ENCODE measurements at places on chromosomes 7 and 10.

- no peaks in the 10 kb centered on the region for H3K27me3 ChIP-seq
- peak within 1 kb of the TSS; percentile 66 for H3K27ac ChIP-seq
- 0 out of 2 replicates have a peak, but pooled peaks cover 18% of the 10 kb centered on the region for H3K4me1 ChIP-seq
- peak within 1 kb of the TSS; percentile 74 for H3K4me3 ChIP-seq
- DNase-seq, result peak; percentile 86
Observed at GRCh38 chr10:122461367-122461728, at the start of gene HTRA1. Gene HTRA1 (plus strand): TSS chr10:122461553. CDS start chr10:122461653, 100 bp downstream.

GRCh38 chr10:131169146-131169545, 142.4 kb downstream of the TCERG1L start:
- DNase-seq, result no peak
- H3K27me3 ChIP-seq, result no peaks in the 10 kb centered on the region
- H3K4me3 ChIP-seq, result no peak overlapping the region
- no peak overlapping the region for H3K27ac ChIP-seq
- no peaks in the 10 kb centered on the region for H3K36me3 ChIP-seq
- H3K4me1 ChIP-seq, result no peaks in the 10 kb centered on the region

- H3K27me3 ChIP-seq, result no peaks in the 10 kb centered on the region
- peaks cover 35% of the 10 kb centered on the region for H3K4me1 ChIP-seq
- peak overlapping the region; percentile 59 for H3K27ac ChIP-seq
- H3K36me3 ChIP-seq, result peaks cover 19% of the 10 kb centered on the region
Observed at GRCh38 chr7:5625938-5626337, 155.5 kb downstream of the RNF216 start.

DNA sequence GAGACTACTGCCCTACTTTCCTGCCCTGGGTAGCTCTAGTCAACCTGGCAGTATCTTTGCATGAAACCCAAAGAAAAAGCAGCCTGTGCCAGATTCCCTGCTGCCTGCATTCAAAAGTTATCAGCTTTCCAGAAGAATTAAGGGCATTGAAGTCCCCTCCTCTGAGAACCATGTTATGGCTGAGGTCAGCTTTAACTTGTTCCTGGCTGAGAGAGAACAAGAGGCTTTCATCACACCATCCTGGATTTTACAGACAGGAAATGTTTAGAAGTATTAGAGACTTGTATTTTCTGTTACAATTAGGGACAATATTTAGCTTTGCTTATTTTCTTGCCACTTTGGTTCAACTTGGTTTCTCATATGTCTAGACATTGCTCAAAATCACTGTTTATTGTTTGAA, 238.8 kb downstream of the ARL4A start:
- DNase-seq, result no peak
- H3K36me3 ChIP-seq, result no peaks in the 10 kb centered on the region
- H3K4me1 ChIP-seq, result peaks cover 10% of the 10 kb centered on the region
- H3K27ac ChIP-seq, result no peak overlapping the region
- no peak overlapping the region for H3K4me3 ChIP-seq

DNA sequence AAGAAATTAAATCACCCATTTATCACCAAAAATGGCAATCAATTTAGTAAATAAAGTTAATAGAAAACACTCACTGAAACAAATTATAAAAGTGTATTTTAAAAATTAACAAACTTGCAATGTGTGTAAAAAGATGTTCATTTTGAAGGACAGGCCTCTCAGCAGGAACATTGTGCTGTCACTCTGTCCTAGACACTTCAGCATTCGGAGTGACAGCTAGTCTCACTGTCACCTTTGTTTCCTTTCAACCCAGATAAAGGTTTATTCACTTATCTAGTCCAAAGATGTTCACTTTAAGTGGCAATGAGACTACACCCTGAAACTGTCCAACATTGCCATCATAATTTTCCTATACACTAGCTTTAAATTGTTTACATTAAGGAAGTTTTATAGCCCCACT, 91.9 kb upstream of the PLXDC2 start:
- H3K27me3 ChIP-seq, result no peaks in the 10 kb centered on the region
- H3K27ac ChIP-seq, result no peak overlapping the region
- H3K36me3 ChIP-seq, result no peaks in the 10 kb centered on the region
- H3K4me3 ChIP-seq, result no peak overlapping the region
- DNase-seq, result no peak

DNA sequence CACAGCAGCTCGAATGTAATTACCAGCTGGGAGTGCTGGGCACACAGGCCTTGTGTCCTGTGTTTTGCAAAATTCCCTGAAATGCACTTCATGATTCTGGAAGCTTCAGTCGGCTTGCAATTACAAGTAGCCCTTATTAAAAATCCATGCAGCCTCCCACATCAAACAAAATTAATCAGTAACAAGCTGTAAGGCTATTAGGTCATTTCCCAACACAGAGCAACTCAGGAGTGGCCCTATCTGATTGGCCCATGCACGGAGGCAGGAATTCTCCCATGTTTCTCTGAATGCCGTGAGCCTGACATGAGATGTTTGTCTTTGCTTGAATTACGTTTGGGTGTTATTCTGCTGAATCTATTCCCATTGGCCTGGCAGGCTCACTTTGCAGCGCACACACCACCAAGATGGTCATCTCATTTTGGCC, 36.9 kb downstream of the FOXL3 start:
- no peaks in the 10 kb centered on the region for H3K36me3 ChIP-seq
- H3K4me3 ChIP-seq, result no peak overlapping the region
- H3K27me3 ChIP-seq, result peaks cover 24% of the 10 kb centered on the region
- DNase-seq, result no peak

DNA sequence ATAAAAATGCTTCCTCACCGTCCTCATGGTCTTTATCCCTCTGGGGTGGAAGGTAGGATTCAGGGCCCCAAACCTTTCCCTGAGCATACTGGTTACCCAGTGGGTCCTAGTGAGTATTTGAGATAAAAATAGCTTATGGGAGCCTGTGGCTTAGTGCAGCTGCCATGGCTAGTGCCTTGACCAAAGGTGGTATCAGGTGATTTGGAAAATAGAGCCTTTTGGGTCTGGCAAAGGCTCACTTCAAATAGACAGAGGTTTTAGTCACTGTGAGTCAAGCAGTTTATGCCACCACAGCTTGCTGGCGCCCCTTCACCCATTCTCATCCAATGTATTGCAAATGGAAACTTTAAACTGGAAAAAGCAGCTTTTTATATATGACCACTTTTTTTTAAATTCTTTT, 30.4 kb downstream of the PLAU start:
- DNase-seq, result peak; percentile 64
- no peaks in the 10 kb centered on the region for H3K27me3 ChIP-seq
- H3K4me1 ChIP-seq, result peaks cover 18% of the 10 kb centered on the region
- H3K36me3 ChIP-seq, result no peaks in the 10 kb centered on the region
- H3K27ac ChIP-seq, result no peak overlapping the region
- no peak overlapping the region for H3K4me3 ChIP-seq

- peak overlapping the region; percentile 81 for H3K27ac ChIP-seq
- H3K4me1 ChIP-seq, result peaks cover 74% of the 10 kb centered on the region
- H3K4me3 ChIP-seq, result no peak overlapping the region
- no peaks in the 10 kb centered on the region for H3K27me3 ChIP-seq
- peaks cover 27% of the 10 kb centered on the region for H3K36me3 ChIP-seq
Observed at GRCh38 chr10:103616705-103617601, 123.4 kb downstream of the NEURL1 start.

DNA sequence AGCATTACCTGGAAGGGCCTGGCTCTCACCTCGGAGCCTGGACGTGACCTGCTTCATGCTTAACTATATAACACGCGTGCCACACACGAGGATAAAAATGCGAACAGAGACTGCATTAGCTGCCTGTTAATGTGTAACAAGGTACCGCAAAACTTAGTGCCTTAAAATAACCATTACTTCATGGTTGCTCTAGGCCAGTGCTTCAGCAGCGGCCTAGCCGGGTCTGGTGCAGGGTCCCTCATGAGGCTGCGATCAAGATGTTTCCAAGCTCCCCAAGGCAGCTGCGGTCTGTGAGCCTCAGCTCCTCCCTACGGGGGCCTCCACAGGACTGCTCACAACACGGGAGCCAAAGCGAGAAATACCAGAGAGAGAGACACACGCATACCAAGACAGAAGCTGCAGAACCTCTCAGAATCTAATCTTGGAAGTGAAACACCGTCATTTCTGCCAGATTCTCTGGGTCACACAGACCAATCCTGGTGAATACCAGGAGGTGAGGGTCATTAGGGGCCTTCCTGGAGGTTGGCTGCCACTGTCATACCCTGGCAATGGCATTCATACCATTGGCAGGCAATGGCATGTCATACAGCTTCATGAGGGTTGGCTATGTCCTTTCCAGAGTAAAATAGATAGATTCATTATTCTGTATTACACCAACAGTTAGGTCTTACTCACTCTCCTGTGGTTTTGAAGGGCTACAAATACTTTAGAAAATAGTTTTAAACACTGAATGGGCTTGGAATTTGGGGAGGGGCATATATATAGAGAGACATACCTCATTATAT, 94.5 kb downstream of the HIPK2 start:
- peaks cover 62% of the 10 kb centered on the region for H3K4me1 ChIP-seq
- no peak overlapping the region for H3K4me3 ChIP-seq
- H3K36me3 ChIP-seq, result 0 out of 2 replicates have a peak, but pooled peaks cover 7% of the 10 kb centered on the region
- H3K27me3 ChIP-seq, result no peaks in the 10 kb centered on the region

GRCh38 chr10:108412323-108412722, 1247.8 kb upstream of the SORCS1 start:
- no peaks in the 10 kb centered on the region for H3K27me3 ChIP-seq
- H3K27ac ChIP-seq, result no peak overlapping the region
- DNase-seq, result no peak
- no peak overlapping the region for H3K4me3 ChIP-seq
- no peaks in the 10 kb centered on the region for H3K4me1 ChIP-seq

GRCh38 chr10:9023206-9023605, 968.7 kb downstream of the GATA3 start:
- no peaks in the 10 kb centered on the region for H3K36me3 ChIP-seq
- no peak for DNase-seq
- H3K4me1 ChIP-seq, result no peaks in the 10 kb centered on the region
- H3K4me3 ChIP-seq, result no peak overlapping the region
- H3K27me3 ChIP-seq, result no peaks in the 10 kb centered on the region

GRCh38 chr7:138459413-138460175, 465 bp upstream of the TRIM24 start:
- no peaks in the 10 kb centered on the region for H3K36me3 ChIP-seq
- peaks cover 6% of the 10 kb centered on the region for H3K4me1 ChIP-seq
- no peaks in the 10 kb centered on the region for H3K27me3 ChIP-seq

GRCh38 chr7:157928808-157929425, 592.1 kb downstream of the DNAJB6 start:
- H3K36me3 ChIP-seq, result no peaks in the 10 kb centered on the region
- H3K4me3 ChIP-seq, result no peak overlapping the region
- H3K27me3 ChIP-seq, result no peaks in the 10 kb centered on the region
- no peak overlapping the region for H3K27ac ChIP-seq

GRCh38 chr7:131302876-131303707, 24.6 kb upstream of the MKLN1 start:
- H3K27me3 ChIP-seq, result no peaks in the 10 kb centered on the region
- H3K4me3 ChIP-seq, result no peak overlapping the region
- H3K4me1 ChIP-seq, result peaks cover 6% of the 10 kb centered on the region
- no peak overlapping the region for H3K27ac ChIP-seq
- no peaks in the 10 kb centered on the region for H3K36me3 ChIP-seq

DNA sequence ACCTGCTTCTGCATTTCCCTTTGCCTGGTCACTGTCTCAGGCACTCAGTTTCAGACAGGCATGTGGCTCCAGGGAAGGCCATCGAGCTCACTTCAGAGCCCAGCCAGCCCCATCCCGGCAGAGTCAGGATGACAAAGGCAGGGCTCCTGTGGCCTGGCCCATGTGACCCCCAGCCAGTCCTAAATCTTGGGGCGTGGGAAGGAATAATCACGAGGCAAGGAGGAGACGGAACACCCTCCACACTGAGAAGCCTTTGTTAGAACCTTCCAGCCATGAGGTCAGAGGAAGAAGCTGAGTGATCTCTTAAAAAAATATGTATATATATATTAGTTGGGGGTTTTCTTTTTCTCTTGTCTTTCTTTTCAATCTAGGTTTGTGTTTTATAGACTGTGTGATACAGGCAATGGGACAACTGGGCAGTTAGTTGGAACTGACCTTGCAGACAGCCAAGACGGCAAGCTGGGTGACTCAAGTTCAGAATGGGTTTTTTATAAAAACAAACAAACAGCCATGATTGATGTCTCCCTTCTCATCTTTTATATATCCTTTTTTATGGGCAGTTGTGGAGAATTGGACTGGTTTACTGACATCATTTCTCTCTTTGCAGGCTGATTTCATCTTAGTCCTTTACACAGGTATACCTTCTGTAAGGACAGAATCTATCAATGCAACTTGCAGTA, 60.8 kb downstream of the CHN2 start:
- H3K36me3 ChIP-seq, result no peaks in the 10 kb centered on the region
- H3K27me3 ChIP-seq, result peaks cover 6% of the 10 kb centered on the region
- H3K4me1 ChIP-seq, result no peaks in the 10 kb centered on the region
- H3K27ac ChIP-seq, result no peak overlapping the region

GRCh38 chr7:102155821-102156441, 130.7 kb upstream of the SH2B2 start:
- no peak overlapping the region for H3K27ac ChIP-seq
- H3K4me1 ChIP-seq, result no peaks in the 10 kb centered on the region
- no peaks in the 10 kb centered on the region for H3K27me3 ChIP-seq
- H3K4me3 ChIP-seq, result no peak overlapping the region
- DNase-seq, result no peak
- no peaks in the 10 kb centered on the region for H3K36me3 ChIP-seq

DNA sequence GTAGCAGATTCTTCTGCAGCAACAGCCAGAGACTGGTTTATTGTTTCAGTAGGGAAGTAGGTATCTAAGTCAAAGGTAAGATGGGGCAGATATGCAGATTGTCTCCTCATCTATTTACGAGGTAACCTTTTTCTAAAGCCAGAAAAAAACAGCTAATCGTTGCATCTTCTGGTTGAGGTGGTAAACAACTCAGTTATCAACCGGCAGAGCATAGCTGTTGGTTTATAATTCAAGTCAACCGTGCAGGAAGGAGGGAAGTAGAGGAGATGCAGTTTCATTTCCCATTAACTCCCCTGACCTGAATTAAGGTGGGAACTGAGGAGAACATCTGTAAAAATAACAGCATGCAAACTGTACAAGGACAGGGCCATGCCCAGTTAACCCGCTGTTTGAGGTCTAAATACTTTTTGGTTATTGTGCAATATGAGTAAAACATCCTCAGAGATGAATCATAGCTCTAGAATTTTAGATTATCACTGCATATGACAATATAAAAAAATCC, 156.5 kb upstream of the ITGB1 start:
- H3K36me3 ChIP-seq, result no peaks in the 10 kb centered on the region
- H3K4me3 ChIP-seq, result no peak overlapping the region
- H3K27ac ChIP-seq, result peak overlapping the region; percentile 50
- H3K27me3 ChIP-seq, result no peaks in the 10 kb centered on the region

DNA sequence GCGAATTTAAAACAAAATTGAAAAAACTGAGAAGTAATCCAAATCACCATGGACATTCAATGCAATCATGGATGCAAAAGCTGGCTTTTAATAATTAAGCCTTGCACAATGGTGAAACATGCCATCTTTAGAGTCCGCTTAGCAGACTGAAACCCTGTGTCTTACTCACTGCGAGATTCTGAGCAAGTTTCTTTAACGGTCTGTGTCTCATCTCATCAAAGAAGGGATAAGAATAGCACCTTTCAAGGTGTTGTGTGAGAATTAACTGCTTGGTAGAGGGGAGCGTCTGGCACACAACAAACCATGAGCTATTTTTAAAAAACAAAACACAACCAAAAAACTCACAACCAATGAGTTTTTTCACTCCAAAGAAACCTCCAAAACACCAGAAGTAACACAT, 21.4 kb downstream of the ACBD7 start:
- H3K4me1 ChIP-seq, result no peaks in the 10 kb centered on the region
- H3K27me3 ChIP-seq, result no peaks in the 10 kb centered on the region
- DNase-seq, result no peak
- no peak overlapping the region for H3K4me3 ChIP-seq
